H4 (cell line): ENCODE measurements at places on chromosomes 2 and 18. TPM values are rescaled to one million over a fixed set of nuclear protein-coding genes. Genes with fewer than 3 reads are reported as not detected.

ATP8B1 gene
- total RNA-seq, result 0.64 and 1.8 TPM in 2 replicates

SFTPB gene
- not detected in 2 replicates for total RNA-seq

GRCh38 chr2:143410082-143410897 is 281.1 kb downstream of the ARHGAP15 start:
- DNase-seq, result no peak

DNA sequence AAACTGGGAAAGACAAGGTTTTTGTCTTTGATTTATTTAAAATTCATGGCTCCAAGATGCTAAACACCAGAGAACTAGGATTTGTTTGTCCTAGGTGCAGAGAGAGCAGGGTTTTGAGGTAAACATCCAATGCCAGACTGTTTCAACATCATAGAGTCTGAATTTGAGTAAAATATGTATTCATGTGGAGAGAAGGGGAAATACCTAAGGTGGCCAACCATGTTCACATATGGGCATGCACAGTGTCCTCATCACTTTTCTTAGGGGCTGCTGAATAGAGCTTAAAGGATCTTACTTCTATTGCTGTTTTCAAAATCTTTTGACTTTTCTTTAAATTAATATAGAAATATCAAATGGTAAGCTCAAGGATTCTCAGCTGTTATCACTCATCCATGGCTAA is 287.0 kb upstream of the CCDC68 start:
- no peak for DNase-seq

DNA sequence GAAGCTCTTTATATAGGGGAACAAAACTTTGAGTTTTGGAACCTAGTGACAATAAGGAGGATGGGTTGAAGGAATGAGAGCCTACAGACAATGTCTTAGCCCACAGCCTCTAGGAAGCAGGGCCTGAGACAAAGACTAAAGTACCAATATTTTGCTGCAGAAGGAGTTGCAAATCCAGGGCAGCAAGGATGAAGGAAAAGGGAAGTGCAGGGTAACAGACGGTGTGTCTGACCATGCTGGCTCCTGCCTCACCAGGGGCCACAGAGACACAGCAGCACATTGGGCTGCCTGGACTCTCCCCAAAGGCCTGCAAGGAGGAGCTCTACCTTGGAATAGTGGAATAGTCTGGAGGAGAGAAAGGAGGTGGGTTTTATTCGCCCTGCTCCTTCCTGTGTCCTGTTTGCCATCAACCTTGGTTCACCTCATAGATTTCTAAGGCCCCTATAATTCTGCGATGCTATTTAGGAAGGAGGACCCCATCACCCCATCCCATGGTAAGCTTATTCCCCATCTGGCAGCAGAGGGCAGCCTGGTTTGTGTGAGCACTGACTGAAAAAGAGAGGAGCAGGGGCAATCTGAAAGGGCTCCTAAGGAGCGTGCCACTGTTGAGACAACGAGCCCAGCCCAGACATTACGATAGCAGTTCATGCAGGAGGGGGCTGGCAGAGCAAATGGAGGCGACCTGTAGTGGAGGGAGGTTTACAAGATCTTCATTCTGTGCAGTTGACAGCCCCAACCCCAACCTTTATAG is 143.4 kb downstream of the MGAT5 start:
- DNase-seq, result no peak

DNA sequence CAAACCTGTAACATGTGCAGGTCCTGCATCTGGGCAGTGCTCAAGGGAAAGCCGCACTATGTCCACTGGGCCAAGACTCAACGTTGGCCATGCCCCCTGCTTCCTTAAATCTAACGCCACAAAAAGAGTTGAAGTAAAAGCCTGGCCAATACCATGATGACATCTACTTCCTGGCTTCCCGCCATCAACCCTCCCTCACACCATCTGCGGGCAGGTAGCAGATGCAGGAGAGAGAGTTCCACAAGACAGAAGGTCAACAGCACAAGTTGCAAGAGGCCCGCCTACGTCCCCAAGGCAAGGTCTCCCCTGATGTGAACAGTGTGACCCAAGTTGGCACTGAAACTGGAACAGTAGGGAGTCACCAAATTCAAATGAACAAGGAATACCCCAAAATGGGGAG is 48.4 kb downstream of the ABCG8 start:
- DNase-seq, result no peak

- DNase-seq, result no peak
Measured at GRCh38 chr18:75521816-75522215, 94.3 kb upstream of the SMIM21 start.

- no peak for DNase-seq
Measured at GRCh38 chr2:18479947-18480369, 80.5 kb downstream of the RDH14 start.

DNA sequence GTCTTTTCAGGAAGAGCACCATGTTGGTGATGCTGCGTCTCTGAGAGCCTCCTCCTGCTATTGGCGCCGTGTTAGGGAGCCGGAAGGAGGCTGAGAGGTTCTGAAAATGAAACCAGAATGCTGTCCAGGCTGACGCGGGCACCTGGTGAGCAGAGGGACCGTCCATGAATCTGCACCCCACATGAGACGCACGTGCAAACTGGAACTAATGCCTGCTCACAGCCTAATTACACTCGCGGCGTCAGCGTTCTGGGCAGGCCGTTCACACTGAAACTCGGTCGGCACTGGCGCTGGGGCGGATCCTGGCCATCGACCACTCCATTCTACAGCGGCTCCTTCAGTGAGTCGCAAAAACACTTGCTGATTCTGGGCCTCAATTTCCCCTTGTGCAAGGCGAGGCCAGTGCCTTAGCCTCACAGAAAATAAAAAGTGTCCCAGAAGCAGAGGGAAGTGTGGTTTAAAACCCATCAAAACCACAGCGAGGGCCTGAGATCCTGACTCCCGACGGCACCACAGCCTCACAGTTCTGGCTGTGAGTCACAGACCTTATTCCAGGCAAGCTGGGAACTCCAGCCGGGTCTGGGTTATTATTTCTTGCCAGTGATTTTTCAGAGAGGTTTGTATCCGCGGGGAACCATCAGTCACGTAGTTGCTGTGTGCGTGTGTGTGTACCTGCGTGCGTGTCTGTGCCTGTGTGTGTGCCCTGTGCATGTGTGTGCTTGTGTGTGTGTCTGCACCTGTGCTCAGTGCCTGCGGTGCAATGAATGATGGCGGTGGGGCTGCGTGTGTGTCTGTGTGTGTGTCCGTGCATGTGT is 49.1 kb upstream of the CTDP1 start:
- DNase-seq, result no peak
